AG04449 (cell line): ENCODE measurements at places on chromosomes 4 and X.

GRCh38 chr4:74260036-74260435 lies 48.2 kb upstream of the EPGN start:
- no peak for DNase-seq

DNA sequence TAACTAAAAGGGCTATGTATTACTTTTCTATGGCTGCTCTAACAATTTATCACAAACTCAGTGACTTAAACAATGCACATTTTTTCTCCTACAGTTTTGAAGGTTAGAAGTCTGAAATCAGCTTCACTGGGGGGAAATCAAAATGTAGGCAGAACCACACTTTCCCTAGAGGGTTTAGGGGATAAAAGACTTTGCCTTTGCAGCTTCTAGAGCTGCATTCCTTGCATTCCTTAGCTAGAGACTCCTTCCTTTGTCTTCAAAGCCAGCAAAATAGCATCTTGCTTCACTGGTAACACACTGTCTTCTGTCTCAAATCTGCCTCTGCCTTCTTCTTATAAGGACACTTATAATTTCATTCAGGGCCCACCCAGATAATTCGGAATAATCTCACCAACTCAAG lies 152.4 kb upstream of the SPIN4 start:
- DNase-seq: no peak

DNA sequence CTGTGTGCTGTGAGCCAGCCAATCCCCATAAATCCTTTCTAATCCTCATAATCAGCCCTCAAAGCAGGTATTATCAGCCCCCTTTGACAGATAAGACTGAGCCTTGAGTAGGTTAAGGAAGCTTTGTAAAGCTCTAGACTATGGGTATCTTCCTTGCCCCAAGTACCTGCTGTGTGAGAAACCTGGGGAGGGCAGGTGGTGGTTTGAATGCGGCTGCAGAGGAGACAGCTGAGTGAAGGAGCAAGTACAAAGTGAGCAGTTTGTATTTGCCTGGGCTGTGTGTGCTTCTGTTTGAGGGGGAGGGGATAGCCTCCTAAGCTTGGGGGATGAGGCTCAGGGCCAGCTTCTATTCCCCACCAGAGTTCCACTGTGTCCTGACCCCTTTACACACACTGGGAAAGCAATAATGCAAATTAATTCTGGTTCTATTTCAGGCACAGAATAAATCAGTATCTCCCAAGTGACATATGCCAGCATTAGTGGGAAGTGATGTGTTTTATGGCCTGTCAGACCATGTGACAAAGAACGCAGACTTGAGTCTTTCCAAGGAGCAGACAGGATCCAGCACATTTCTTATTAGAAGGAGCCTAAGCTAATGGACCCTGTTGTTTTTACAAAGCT lies 63.5 kb downstream of the EVC start:
- DNase-seq: no peak

- no peak for DNase-seq
Measured at GRCh38 chr4:128355305-128355704, 67.7 kb upstream of the PGRMC2 start.

GRCh38 chrX:53767544-53767943 lies 81.0 kb upstream of the HUWE1 start:
- DNase-seq: no peak

DNA sequence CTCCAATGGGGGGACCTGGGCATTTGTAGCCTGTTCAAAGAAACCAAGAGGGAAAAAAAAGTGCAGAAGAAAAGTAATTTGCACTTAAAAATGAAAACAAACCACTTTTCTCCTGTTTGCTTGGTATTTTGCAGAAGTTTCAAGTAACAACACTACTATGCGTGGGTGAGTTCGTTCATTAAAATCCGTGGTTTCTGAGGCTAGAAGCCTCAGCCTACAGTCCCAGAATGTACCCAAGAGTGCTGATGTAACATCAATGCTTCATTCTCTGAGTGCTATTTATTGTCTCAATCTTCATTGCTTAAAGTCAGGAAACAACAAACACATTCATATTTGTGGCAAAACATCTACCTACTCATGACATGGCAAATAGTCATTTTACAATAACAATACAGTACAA lies 29.2 kb downstream of the LGI2 start:
- no peak for DNase-seq

- DNase-seq: no peak
Measured at GRCh38 chrX:19514791-19515614, at the start of gene MAP3K15. Gene MAP3K15, minus strand, starts transcription at chrX:19515508. Its CDS starts 247 bp downstream, at chrX:19515261.

GRCh38 chrX:119132961-119133360 lies 5.3 kb upstream of the KIAA1210 start:
- DNase-seq: no peak

DNA sequence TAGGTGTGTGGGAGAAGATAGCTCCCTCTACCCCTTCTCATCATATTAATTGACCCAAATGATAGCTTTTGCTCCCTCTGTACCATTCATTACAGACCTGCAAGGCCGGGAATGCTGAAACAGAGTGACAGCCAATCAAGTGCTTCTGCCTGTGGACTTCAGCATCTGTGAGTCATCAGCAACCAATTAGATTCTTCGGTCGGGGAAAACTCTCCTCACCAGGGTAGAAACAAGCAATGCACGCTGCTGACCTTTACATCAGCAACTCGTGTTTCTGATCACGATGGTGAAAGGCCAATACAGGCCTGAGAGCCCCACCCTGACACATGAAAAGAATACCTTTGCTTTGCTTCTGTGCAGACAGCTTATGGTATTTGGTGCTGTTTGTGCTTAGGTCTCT lies 347.2 kb upstream of the DDX53 start:
- no peak for DNase-seq

- DNase-seq: no peak
Measured at GRCh38 chr4:163680386-163681098, 186.1 kb downstream of the TMA16 start.

DNA sequence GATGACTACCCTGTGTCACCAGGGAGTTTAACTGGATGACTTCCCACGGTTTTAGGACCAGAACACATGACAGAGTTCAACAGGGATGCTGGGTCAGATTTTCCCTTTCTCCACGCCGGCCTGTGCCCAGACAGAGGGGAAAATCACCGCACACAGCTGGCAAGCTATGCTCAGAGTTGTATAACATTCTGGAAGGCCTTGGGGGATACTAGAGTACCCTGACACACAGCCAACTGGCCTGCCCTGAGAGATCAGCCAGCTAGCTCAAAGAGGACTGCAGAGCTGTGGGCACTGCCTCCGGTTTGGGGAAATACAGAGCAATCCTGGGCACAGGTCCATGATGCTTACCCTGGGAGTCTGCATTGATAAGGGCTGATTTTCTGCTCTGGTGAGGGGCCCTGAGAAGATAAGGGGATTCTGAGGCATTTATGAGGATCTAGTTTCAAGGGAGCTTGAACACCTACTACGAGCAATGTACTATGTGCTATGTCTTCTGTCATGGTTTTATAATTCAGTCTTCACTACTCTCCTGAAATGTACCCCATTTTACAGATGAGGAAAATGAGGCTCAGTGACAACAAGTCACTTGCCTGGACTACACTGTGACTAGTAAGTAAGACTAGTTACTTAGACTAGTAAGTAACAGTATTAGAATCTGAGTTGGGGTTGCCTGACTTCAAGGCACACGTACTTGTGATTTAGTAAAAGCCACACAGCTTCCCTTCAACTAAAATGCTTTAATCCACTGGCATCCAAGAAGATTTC lies 14.7 kb downstream of the C4orf54 start:
- DNase-seq: no peak

DNA sequence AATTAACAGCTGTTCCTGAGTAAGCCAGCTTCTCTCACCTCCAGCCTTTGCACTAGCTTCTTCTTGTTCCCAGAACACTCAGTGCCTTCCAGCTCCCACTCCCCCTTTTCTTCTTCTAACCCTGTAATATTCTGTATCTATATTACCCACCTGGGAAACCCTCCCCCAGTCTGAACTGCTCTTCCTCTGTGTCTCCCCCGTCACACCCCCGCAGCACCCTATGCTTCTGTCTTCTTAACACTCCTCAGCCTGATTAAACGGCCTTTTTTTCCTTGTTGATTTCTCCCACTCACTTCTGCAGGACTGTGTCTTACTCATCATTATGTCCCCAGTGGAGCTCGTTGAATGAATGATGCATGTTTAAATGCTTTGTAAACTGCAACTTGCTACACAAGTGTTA lies 9.0 kb upstream of the LONRF3 start:
- no peak for DNase-seq

GRCh38 chr4:159248384-159249178 lies 145.7 kb downstream of the RAPGEF2 start:
- DNase-seq: peak; percentile 42

DNA sequence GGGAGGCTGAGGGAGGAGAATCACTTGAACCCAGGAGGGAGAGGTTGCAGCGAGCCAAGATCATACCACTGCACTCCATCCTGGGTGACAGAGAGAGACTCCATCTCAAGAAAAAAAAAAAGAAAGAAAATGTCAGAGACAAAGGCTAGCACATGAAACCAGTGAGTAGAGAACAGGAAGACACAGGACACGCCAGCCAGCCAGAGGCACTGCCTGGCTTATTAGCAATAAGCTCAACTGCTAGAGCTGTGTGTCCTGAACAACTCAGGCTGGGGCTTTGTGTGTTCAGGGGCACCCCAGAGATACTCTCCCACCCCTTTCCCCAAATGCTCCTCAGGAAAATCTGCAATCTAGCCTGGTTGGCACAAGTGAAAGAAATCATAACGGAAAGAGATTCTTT lies 60.0 kb downstream of the RHOH start:
- DNase-seq: no peak
